ENCODE measurements at places on chromosomes 6 and 20.

GRCh38 chr6:53837865-53838769 is 43.3 kb downstream of the LRRC1 start:
- DNase-seq: no peak

- DNase-seq: no peak
Observed at GRCh38 chr6:49155316-49155715, 307.7 kb downstream of the MMUT start.

DNA sequence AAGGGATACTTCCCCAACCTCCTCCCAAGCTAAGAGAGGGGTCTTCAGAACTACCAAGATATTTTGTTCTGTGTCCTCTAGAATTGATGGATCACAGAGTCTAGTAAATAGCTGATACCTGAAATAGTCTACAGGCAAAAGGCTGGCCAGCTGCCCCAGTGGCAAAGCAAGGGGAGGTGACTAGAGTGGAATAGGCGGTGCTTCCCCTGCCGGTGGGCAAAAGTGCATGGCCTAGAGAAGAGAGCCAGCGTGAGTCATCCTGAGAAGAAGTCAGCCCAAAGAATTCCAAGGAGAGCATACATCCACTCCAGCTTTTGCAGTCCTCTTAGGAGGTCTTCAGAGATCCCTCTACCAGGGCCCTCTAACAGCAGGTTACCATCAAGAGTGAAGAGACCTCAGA is 14.7 kb downstream of the DPPA5 start:
- DNase-seq: no peak

- DNase-seq: no peak
Observed at GRCh38 chr6:131602781-131603312, 25.2 kb downstream of the MED23 start.

DNA sequence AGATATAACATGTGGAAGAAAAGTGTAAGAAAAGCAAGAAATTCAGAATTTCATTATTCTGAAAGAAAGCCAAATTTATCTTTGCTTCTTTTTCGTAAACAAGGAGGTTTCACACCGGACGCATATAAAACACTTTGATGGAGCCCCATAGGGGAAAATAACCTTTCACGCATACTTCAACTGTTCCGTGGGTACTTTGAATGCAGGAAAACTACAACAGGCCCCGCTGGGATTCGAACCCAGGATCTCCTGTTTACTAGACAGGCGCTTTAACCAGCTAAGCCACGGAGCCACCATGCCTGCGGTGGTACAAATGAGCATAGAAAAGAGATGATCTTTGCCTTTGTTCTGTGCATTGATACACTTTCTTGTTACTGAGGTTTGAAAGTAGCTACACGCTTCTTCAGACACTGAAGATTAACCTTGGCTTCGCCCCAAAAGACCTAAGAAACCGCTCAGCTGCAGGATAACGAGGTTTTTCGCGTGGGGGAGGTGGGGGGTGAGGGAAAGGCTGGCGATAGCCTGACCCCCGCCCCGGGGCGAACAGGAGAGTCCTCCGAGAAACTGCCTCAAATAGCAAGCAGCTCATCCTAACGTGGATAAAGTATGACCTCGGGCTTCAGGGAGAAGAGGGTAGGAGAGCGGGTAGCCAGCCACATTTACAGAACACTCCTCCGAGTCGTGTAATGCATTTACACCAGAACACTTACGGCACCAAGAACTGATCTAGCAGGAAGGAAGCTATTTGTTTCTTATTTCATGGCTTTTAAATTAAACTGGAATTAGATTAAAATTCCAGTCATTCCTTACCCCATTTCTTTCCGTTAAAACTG is 5.3 kb upstream of the HMGN4 start:
- DNase-seq: peak; percentile 97

DNA sequence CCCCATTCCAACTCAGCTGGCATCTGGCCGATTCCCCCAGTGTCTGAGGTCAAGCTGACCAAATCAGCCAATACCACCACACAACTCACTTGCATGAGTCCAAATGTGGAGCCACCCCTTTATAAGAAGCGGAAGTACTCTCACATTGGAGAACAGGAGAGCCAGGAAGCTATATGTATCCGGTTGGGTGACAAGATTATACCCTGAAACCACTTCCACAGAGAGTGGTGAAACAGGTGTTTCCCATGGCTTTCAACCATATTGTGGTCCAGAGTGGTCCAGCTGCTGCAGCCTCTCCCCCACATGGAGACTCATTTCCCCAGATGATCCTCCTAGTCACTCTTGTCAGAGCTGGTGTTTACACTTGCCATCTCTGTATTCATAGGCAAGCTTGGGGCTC is 24.0 kb upstream of the SERINC1 start:
- DNase-seq: no peak

DNA sequence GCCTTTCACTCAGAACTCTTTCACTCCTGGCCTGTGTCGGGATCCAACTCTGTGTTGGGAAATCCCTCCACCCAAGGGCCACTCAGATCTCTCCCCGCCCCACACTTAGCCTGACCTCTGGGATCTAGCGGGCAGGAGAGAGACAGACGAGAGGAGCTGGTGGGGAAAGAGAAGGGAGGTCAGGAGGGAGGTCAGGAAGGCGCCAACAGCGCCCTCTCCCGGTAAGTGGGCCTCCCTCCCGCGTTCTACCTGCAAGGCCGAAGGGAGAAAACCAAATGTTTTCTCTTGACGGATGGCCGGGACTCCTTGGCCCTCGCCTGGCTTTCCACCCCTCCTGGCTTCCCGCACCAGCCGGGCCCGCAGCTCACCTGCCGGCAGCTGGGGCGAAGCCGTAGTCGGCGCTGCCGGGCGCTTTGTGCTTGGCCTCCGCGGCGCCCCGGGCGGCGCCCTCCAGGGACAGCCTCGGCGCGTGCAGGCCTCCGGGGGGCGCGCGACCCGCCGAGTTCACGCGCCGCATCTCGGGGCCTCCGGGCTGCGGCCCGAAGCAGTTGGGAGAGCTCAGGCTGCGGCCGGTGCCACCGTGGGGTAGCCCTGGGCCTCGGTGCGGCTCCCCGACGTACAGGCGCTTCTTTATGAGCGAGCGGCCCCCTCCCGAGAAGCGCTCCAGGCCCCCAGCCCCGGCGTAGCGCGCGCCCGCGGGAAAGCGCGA is 38.2 kb downstream of the C6orf132 start:
- peak; percentile 75 for DNase-seq

DNA sequence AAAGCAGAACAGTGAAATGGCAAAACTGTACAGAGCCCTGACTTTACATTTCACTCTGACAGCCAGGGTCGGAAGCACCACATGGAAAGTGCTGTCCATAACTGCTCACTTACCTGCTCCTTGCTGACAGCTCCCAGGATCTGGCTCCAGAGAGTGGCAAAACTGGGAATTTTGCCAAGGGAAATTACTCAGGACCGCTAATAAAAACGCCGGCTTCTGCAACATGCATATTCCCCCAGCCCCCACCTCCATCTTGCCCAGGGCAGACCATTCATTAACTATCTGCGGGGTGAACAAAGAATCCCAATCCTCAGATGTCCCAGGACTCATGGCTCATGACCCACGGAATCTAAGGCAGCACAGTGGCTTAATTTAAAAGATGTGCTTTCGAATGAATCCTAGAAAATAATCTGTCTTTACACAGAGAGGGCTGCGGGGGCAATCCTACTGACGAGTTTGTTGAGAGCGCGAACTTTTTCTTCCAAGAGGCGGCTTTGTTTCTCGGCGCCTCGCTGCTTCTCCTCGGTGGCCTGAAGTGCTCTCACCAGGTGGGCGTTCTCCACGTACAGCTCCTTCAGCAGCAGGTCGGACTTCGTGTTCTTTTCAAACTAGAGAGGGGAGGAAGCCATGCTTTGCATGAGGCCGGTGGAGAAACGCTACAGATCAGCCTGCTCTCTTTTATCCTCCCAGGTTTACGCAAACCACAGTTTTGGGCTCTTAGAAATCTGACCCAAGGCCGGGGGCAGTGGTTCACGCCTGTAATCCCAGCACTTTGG is 45.8 kb downstream of the GINS1 start:
- no peak for DNase-seq

DNA sequence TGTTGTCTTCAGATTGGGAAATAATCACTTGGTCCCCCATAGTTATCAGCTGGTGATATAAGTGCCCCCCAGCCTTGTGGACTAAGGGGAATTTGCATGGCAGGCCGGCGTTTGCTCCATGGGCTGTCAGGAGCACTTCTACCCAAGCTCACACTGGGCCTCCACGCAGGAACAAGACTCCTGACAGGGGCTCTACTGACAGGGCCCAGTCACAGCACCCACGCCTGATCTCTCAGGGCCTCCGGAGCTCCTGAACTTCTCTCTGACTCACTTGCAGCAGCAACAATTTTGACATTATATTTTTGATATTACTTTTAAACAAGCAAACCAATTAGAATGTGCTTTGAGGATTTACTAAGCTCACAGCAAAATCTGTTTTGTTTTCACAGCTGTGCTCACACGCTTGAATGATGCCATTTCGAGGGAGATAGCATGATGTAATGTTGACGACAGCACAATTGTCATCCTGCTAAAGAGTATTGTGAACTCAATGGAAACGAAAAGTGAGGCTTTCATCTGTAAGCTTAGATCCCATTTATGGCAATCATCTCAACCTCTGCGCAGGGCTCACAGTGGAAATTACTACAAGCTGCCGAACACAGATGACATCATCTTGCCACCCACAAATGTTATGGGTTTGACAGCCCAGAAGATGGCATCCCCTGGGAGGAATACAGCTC is 28.7 kb upstream of the TXNDC5 start:
- DNase-seq: no peak

DNA sequence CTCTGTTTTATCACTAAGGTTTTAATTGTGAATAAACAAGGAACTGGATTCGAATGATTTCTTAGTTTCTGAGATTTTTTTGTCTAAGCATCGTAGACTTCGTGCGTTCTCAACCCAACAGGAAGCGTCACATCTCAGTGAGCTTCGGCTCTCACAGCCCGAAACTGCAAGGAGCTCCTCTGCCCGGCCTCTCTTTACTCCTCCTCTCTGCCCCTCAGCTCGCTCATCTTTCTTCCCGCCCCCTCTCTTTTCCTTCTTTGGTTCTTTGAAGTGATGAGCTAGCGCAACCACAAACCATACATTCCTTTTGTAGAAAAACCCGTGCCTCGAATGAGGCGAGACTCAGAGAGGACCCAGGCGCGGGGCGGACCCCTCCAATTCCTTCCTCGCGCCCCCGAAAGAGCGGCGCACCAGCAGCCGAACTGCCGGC is 480 bp upstream of the NT5E start:
- DNase-seq: peak; percentile 18

DNA sequence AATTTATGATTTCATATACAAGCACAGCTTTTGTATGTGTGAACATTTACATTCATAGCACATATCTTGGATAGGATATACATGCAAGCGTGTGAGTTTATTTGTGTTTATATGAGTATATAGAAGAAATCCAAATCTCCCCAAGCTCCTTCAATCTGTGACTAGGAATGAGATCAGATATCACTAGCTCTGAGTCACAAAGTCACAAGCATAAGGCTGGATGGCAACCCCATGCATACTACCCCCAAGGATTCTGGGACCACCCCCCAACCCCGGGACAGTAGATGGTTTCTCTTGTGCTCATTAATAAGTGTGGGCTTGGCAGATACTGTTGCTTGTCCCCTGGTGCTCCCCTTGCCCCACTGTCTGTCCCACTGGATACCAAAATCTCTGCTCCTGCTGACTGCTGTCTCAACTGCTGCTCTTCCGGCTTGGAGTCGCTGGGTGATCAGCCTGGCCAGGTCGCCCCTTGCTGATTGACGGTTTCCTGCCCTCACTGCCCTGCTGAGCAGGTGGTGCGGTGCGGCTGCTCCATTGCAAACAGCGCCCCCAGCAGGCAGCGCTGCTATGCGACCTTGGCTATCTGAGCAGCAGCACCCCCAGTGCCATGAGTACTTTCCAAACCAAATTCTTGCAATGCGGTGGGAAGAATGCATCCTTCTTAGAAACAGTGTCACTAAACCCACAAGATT is 279.4 kb downstream of the CD83 start:
- no peak for DNase-seq

- no peak for DNase-seq
Observed at GRCh38 chr6:52522151-52522626, 54.7 kb downstream of the TRAM2 start.

GRCh38 chr6:105560611-105561066 is 157.8 kb upstream of the PREP start:
- no peak for DNase-seq

- no peak for DNase-seq
Observed at GRCh38 chr20:312067-312466, 13.3 kb upstream of the SOX12 start.

DNA sequence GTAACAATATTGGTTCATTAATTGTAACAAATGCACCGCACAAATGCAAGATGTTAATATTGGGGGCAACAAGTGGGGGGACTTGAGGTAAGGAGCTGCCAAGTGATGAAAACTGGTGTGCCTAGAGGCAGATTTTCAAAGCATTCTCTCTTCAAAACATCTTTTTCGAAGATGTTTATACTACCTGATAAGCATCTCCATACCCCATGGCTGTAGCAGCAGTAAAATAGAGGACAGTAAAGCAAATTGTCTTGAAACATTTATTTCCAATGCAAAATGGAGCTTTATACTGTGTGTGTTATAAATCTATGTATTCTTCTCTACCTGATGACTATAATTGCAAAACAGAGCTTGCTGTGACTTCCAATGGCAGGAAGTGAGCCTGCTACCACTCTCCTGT is 42.5 kb downstream of the MYLIP start:
- DNase-seq: no peak

DNA sequence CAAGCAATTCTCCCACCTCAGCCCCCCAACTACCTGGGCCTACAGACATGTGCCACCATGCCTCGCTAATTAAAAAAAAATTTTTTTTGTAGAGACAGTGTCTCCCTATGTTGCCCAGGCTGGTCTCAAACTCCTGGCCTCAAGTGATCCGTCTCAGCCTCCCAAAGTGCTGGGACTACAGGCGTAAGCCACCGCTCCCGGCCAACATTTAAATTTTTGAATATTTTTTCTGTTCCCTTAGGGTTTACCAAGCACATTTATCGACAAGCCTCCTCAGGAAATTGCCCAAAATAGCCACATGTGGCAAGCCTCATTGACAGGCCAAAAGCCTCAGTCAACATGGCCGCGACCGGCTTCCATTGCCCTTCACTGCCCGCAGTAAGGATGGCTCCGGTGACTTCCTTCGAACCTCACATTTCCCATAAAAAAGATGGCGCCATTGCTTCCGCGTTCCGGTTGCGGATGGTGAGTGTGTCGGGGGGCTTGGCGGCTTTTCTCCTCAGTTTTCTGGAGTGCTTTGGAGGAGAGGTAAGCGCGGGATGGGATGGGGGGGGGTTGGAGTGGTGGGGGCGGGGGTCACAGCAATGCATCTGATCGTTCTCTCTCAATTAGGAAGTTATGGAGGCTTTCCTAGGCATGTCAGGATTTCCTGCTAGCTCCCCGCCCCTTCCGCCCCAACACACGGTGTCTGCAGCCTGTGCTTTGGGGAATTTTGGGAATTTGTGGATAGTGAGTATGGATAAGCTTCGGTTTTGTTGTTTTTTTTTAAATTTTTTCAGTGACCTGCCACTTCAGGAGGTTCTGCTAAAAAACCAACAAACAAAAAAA is at the start of gene SHLD1:
SHLD1 (plus strand) TSS at position 450 of the 828 bp plus-strand sequence. CDS start 22,465 bp downstream, outside the sequence.
- peak; percentile 88 for DNase-seq

GRCh38 chr6:156557251-156557910 is 219.8 kb upstream of the ARID1B start:
- no peak for DNase-seq

Measured in CD4-positive, alpha-beta T cell treated with Interleukin-4 for 1 hour (primary cell).